SJSA1 (cell line): ENCODE measurements at places on chromosomes 6 and 20.

DNA sequence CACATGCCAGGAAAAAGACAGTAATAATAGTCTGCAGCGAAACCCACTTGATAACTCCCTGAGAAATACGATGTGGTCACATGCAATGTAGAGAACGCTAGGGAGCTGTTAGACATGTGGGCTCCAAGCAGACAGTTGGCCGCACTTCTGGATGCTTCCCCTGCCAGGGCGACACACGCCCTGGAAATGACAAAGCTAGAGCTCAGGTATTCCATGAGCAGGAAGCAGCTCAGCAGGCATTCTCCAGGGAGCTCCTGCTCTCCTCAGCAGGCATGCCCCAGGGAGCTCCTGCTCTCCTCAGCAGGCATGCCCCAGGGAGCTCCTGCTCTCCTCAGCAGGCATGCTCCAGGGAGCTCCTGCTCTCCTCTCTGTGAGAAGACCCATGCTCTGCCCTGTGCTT lies 52.4 kb upstream of the NXT1 start:
- no peak for DNase-seq

DNA sequence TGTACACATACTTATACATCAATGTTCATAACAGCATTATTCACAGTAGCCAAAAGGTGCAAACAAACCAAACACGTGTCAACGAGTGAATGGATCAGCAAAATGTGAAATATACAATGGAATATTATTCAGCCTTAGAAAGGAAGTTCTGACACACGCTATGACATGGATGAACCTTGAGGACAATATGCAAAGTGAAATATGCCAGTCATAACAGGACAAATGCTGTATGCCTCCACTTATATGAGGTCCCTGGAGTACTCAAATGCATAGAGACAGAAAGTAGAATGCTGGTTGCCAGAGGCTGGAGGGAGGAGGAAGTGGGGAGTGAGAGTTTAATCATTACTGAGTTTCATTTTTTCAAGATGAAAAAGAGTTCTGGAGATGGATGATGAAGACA lies 37.8 kb upstream of the IGF2R start:
- DNase-seq, result no peak

DNA sequence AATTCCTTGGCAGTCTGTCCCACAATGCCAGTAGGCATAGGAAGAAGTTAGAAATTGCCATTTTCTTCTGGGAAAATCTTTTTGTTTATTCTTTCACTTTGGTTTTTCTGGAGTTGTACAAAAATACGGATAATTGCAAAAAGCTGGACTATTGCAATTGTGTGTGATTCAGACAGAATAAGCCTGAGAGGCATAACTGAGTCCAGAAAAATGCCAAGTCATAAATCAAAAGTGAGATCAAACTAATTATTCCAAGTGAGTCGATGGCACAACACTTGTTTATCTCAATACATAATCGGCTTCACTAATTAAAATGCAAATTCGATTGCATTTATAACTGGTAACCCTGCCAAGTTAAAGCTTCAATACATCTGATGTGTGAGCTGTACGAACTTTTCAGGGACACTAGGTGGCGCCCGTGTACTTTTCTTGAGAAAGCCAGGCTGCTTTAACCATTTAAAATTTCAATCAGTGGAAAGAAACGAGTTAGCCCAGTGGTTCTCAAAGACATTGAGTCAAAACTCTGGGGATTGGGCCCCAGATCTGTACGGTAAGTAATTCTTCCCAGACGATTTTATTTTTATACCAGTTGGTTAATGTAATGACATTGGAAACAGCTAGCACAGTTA lies 102.6 kb downstream of the LAMP5 start:
- peak; percentile 22 for DNase-seq

GRCh38 chr6:28802417-28803336 lies 121.1 kb downstream of the TRIM27 start:
- DNase-seq, result peak; percentile 30

DNA sequence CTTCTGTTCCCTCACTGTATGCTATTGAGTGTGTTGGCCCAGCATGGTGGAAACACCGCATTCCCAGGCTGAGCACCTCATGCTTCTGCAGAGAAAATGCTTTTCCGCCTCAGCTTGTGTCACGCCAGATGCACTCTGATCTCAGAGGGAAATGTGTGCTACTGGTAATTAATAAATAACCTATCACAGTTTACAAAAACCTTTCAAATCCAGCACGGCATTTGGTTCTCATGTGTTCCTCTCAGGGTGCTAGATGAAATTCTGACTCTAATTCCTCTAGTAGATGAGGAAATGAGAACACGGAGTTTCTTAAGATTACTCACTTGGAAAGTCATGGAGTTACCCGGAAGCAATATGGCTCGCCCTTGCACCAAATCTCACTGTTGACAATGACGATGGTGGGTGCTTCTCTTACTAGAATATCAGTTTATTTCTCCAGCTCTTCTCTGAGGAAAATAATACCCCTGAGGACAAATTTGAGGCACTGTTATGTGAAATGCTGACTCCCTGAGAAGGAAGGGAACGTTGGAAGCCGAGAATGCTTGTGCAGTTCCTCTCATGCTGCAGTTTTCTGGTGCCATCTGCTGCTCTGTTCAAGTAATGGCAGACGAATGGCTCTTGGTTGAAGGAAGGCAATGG lies 116.6 kb downstream of the RNF144B start:
- peak; percentile 74 for DNase-seq

DNA sequence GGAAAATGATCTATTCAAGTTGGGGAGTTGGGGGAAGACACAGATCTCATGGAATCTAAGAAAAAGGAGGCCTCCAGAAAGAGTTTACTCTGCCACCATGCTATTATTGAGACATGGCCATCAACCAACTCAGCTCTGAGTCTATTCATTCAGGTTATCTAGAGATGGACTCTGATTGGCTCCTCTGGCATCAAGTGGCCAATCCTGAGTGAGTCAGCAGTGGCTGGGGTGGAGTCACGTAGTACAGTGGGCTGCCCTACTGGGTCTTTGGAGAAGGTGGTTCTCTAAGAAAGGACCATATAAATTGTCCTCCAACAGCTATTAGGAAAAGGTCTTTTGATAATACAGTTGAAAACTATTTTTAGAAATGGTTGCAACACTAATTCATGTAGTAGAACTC lies 42.1 kb downstream of the LYRM2 start:
- no peak for DNase-seq

- DNase-seq, result no peak
Measured at GRCh38 chr20:62676976-62677375, 31.7 kb upstream of the NTSR1 start.

DNA sequence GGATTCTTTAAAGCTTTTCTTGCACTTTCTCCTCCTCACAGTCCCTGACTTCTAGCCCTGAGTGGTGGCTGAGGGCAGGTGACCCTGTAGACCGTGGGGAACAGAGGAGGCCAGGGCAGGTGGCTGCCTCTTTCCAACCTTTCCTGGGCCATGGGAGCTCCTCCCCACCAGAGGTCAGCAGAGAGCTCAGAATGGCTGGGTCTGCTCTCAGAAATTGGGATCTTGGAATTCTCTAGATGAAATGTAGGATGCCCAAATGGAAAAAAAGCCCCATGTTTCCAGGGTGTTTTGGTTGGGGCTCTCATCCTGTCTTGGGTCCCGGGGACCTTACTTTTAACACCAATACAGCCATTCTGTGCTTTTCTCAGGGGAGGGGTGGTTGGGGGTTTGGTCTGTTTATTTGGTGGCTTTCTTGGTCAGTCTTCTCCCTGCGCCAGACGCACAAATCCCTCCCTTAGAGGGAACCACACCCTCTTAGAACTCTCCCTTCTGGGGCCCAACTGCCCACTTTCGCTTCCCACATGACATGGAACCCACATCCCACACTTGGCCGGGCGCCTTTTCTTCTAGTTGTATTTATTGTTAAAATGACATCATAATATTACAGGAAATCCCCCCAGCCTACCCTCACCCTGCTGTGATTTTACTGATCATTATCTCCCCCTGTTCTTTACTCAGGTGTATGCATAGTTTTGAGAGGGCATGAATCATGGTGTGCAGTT lies 17.9 kb downstream of the GNAS start:
- DNase-seq, result peak; percentile 68

DNA sequence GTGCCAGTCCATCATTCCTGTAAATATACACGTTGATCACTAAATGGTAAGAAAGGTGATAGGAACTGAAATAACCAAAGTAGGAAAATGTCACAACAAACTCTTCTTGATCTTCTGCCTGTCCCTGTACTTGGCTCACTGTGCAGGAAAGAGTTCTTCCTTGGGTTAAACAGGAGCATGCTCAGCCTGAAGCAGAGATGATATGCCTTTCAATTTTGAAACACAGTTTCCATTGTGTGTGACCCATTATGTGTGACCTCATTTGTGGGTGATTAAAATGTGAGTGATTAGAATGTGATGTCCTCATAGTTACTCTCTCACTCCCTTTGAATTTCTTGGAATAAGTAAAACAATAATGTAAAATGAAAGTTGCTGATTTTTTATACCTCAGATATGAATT lies 427.2 kb upstream of the AGPAT4 start:
- no peak for DNase-seq

DNA sequence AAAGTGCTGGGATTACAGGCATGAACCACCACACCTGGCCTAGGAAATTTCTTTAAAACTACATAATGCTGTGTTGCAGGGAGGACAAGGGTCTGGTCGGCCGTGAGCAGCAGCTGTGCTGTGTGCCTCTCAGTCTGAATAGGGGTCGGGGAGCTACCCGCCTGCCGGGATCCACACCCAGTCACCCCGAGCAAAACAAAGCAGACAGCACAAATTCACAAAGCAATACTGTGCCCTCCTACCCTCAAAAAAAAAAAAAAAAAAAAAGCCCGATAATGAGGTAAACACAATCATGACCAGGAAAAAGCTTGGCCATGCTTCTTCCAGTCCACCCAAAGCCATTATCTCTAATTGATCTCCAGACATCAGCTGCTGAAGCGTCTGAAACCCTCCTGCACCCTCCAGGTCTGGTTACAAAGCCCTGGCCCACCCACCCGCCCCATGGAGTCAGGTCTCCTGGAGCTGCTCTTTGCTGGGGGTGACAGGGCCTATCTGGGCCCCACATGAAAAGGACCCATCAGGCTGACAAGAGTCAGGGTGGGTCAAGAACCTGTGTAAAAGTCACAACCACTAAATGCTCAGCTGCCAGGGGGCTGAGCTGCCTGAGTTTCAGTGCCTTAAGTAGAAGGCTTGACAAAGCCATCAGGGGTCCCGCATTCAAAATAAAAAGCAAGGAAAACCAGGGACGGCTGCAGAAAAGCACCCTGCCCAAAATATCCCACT lies 88.2 kb downstream of the NOL4L start:
- DNase-seq, result no peak

GRCh38 chr20:32359633-32360332 lies 1.7 kb downstream of the ASXL1 start:
- DNase-seq, result no peak

DNA sequence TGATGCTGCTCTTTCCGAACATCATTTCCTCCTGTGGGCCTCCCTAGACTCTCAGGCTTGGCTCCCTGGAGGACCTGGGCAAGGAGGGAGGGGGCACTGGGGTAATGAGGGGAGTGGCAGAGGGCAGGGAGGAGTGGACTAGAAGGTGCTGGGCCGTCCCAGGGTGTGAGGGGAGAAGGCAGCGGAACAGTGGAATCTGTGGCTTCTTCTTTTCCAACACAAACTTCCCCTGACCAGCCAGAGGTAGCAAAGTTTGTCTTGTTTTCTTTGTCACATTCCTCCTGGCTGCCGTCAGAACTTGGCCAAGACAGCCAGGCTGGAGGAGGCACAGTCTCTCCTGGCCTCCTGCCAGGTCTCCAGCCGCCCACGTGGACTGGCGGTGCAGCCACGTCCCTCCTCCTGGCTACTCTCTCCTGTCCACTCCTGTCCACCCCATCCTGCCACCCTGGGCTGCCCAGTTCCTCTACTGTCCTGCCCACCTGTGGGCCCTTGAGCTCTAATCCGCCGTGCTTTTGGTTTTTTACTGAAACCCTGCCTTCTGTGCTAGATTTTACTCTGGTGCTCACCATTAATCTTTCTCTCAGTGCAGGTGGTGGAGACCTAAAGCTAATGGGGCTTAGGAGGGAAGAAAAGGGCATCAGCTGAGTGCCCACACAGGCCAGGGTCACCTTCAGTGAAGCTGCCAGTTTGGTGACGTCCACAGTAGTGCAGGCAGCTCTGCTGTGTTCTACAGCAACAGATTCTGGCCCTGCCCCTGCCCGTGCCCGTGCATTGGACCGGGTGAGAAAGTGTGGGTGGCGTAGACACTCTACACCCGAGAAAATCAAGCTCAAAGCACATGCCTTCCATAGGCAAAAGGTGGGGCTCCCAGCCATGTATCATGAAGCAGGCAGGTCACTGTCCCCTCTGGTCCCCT lies 2.8 kb upstream of the CDSN start:
- DNase-seq, result peak; percentile 88

DNA sequence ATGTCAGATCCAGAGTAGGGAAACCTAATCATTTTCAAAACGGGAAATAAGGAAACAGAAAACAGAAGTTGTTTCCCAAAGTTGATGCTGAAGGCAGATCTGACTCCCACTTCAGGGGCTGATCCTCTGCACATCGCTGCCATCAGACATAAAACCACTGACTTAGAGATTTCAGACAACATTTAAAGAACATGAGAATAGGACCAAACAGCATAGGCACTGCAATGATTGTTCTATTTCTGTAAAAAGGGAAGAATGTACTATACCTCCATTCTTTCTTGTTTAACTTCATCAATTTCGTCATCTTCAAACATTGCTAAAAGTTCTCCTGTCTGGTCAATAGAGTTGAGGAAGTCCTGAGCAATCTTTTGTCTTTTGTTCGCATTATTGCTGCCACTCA lies 324.7 kb upstream of the RUNX2 start:
- no peak for DNase-seq

- DNase-seq, result no peak
Measured at GRCh38 chr6:127341471-127342202, 1.8 kb downstream of the ECHDC1 start.
